ENCODE measurements at places on chromosomes 16 and 17. TPM values are rescaled to one million over a fixed set of nuclear protein-coding genes. Genes with fewer than 3 reads are reported as not detected.

GRCh38 chr16:78664811-78665772, 565.6 kb downstream of the WWOX start:
- H3K27me3 ChIP-seq = no peaks in the 10 kb centered on the region
- H3K4me3 ChIP-seq = no peak overlapping the region
- H3K36me3 ChIP-seq = peaks cover 7% of the 10 kb centered on the region
- H3K4me1 ChIP-seq = no peaks in the 10 kb centered on the region
- DNase-seq = no peak

BAIAP3 gene
- 3.0 TPM for total RNA-seq

GCGR gene
- not detected for total RNA-seq

KCNJ12 gene
- total RNA-seq = not detected

PLA2G10 gene
- not detected for total RNA-seq

DNA sequence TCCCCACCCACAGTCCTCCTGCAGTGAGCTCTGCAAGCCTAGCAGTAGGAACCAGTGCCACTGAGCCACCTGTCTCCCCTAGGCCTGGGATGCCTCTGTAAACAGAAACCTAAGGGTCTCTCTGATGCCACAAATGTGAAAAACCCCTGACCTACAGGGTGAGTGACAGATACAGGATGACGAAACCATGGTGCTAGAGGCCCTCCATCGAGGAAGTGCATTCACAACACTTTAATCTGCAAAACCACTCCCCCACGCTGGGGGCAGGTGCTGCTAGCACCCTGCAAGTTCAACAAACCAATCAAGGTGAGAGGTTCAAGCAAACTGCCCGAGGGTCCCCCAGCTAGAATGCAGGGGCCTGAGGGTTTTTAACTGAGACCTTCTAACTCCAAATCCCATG, 59.5 kb downstream of the CDYL2 start:
- H3K27ac ChIP-seq = no peak overlapping the region
- DNase-seq = no peak
- H3K4me1 ChIP-seq = peaks cover 10% of the 10 kb centered on the region
- no peaks in the 10 kb centered on the region for H3K27me3 ChIP-seq
- peaks cover 12% of the 10 kb centered on the region for H3K36me3 ChIP-seq

MATCAP1 gene
- total RNA-seq = 7.5 TPM

- no peak for DNase-seq
- no peak overlapping the region for H3K4me3 ChIP-seq
- H3K27me3 ChIP-seq = no peaks in the 10 kb centered on the region
- H3K4me1 ChIP-seq = no peaks in the 10 kb centered on the region
- peaks cover 41% of the 10 kb centered on the region for H3K36me3 ChIP-seq
- no peak overlapping the region for H3K27ac ChIP-seq
These were observed 14.0 kb downstream of the SUPT6H start for GRCh38 chr17:28675980-28676379.

- H3K27ac ChIP-seq = no peak overlapping the region
- H3K36me3 ChIP-seq = peaks cover 8% of the 10 kb centered on the region
- H3K4me3 ChIP-seq = no peak overlapping the region
- peaks cover 3% of the 10 kb centered on the region for H3K27me3 ChIP-seq
These were observed 38.8 kb downstream of the HEATR6 start for GRCh38 chr17:60039847-60040442.

- H3K36me3 ChIP-seq = no peaks in the 10 kb centered on the region
- peaks cover 6% of the 10 kb centered on the region for H3K27me3 ChIP-seq
- H3K4me3 ChIP-seq = no peak overlapping the region
These were observed 301.1 kb upstream of the FOXF1 start for GRCh38 chr16:86209202-86209601.

DNA sequence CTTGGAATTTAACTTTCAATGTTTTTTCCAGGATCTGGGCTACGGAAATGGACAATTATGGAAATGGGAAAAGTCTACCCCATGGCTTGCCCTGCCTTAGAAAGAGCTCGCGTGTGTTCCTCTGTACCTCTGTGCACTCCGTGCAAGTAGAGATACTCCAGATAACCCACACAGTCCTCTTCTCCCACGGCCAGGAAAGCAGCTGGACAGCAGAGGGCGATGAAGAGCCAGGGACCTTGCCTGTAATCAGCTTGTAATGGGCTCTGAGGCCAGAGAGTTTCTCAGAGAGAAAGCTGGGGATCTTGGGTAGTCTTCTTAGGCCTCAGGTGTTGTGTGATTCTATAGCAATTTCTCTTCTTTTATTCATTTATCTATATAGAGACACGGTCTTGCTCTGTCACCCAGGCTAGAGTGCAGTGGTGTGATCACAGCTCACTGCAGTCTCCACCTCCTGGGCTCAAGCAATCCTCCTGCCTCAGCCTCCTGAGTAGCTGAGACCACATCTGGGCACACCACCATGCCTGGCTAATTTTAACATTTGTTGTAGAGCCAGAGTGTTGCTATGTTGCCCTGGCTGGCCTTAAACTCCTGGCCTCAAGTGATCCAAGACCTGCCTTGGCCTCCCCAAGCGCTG, 2.4 kb upstream of the SOCS7 start:
- H3K4me1 ChIP-seq = peaks cover 24% of the 10 kb centered on the region
- no peak overlapping the region for H3K4me3 ChIP-seq
- no peak overlapping the region for H3K27ac ChIP-seq
- H3K27me3 ChIP-seq = no peaks in the 10 kb centered on the region

GRCh38 chr17:1967213-1967612, 57.9 kb downstream of the RTN4RL1 start:
- H3K27me3 ChIP-seq = peaks cover 6% of the 10 kb centered on the region
- peak; percentile 18 for DNase-seq
- H3K27ac ChIP-seq = no peak overlapping the region

- H3K27me3 ChIP-seq = no peaks in the 10 kb centered on the region
- no peak for DNase-seq
- peaks cover 4% of the 10 kb centered on the region for H3K36me3 ChIP-seq
- no peak overlapping the region for H3K27ac ChIP-seq
- H3K4me3 ChIP-seq = no peak overlapping the region
- H3K4me1 ChIP-seq = peaks cover 21% of the 10 kb centered on the region
These were observed 17.6 kb downstream of the TEX2 start for GRCh38 chr17:64245218-64246145.

DNA sequence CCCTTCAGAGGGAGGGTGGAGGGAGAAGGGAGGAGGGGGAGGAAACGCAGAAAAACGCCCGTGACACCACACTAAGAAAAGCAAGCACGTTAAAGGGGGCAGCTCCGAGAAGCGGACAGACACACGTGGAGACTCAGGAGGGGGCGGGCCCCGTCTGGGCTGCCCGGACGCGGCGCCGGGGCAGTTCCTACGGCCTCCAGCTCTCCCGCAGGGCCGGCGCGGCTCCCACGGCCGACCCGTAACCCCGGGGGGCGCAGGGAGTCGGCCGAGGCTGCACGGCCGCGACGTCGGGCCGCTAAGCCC, 362 bp downstream of the KLHDC4 start:
- H3K27me3 ChIP-seq = no peaks in the 10 kb centered on the region
- no peaks in the 10 kb centered on the region for H3K36me3 ChIP-seq
- H3K4me3 ChIP-seq = peak overlapping the region; percentile 99
- peak overlapping the region; percentile 96 for H3K27ac ChIP-seq
- peaks cover 58% of the 10 kb centered on the region for H3K4me1 ChIP-seq
- DNase-seq = peak; percentile 75

DNA sequence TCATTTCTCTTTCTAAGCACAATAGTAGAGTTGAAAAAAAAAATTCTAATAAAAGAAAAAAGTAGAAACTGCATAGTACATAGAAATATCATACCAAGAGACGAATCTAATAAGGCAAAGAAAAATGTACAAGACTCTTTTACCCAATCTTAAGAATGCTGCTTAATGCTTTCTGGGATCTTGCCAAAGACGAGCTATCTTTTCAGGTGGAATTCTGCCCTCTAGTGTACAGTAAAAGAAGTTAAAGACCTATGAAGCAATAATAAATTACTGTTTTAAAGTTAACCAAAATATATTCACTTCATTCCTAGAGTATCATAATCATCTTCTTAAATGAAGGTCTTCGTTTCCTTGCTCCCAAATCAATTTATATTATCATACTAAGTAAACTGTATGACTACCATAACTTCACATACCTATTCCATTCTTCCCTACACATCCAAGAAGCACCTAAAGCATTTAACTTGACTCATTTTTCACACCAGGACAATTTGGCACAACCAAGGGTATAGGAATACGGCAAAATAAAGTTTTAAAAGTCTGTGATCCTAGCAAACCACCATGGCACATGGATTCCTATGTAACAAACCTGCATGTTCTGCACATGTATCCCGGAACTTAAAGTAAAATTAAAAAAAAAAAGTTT, 47.7 kb downstream of the CFDP1 start:
- no peaks in the 10 kb centered on the region for H3K27me3 ChIP-seq
- H3K4me1 ChIP-seq = peaks cover 18% of the 10 kb centered on the region
- no peak overlapping the region for H3K27ac ChIP-seq
- H3K36me3 ChIP-seq = no peaks in the 10 kb centered on the region
- no peak overlapping the region for H3K4me3 ChIP-seq

GPR139 gene
- total RNA-seq = not detected

NEUROD2 gene
- not detected for total RNA-seq

DNA sequence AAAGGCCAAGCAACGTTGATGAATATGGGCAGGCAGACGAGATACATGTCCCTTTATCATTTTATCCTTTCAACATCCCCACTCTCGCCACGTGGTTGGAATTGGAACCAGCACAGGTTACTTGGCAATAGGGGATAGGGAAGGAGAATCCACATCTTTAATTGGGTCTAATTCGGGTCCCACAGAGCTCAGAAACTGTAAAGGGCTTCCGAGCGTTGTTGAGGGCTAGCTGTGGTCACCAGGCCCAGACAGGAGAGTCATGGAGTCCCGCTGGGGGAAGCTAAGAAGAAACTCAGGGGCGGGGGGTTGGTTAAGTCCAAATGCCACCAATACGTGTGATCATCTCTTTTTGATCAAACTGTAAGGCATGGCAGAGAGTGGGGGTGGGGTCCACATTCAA, 271.3 kb upstream of the ZFHX3 start:
- no peak overlapping the region for H3K27ac ChIP-seq
- peaks cover 5% of the 10 kb centered on the region for H3K4me1 ChIP-seq
- H3K4me3 ChIP-seq = no peak overlapping the region
- no peaks in the 10 kb centered on the region for H3K36me3 ChIP-seq
- no peaks in the 10 kb centered on the region for H3K27me3 ChIP-seq

- H3K4me3 ChIP-seq = no peak overlapping the region
- DNase-seq = no peak
- H3K27me3 ChIP-seq = peaks cover 18% of the 10 kb centered on the region
- H3K27ac ChIP-seq = no peak overlapping the region
These were observed 83.9 kb downstream of the SOX9 start for GRCh38 chr17:72204742-72205141.

KRT33B gene
- not detected for total RNA-seq

ACADVL gene
- total RNA-seq = 402 TPM

- no peaks in the 10 kb centered on the region for H3K27me3 ChIP-seq
- no peak overlapping the region for H3K27ac ChIP-seq
- DNase-seq = no peak
- no peaks in the 10 kb centered on the region for H3K4me1 ChIP-seq
- H3K4me3 ChIP-seq = no peak overlapping the region
These were observed 24.8 kb downstream of the TMC7 start for GRCh38 chr16:19008245-19009169.

MYL4 gene
- total RNA-seq = not detected

CD300LG gene
- not detected for total RNA-seq

GRCh38 chr16:22320572-22321339, 23.5 kb downstream of the POLR3E start:
- H3K27me3 ChIP-seq = no peaks in the 10 kb centered on the region
- H3K4me3 ChIP-seq = no peak overlapping the region
- peaks cover 76% of the 10 kb centered on the region for H3K36me3 ChIP-seq
- DNase-seq = no peak
- H3K27ac ChIP-seq = peak overlapping the region; percentile 85
- peaks cover 13% of the 10 kb centered on the region for H3K4me1 ChIP-seq

IKZF3 gene
- total RNA-seq = 111 TPM

DNA sequence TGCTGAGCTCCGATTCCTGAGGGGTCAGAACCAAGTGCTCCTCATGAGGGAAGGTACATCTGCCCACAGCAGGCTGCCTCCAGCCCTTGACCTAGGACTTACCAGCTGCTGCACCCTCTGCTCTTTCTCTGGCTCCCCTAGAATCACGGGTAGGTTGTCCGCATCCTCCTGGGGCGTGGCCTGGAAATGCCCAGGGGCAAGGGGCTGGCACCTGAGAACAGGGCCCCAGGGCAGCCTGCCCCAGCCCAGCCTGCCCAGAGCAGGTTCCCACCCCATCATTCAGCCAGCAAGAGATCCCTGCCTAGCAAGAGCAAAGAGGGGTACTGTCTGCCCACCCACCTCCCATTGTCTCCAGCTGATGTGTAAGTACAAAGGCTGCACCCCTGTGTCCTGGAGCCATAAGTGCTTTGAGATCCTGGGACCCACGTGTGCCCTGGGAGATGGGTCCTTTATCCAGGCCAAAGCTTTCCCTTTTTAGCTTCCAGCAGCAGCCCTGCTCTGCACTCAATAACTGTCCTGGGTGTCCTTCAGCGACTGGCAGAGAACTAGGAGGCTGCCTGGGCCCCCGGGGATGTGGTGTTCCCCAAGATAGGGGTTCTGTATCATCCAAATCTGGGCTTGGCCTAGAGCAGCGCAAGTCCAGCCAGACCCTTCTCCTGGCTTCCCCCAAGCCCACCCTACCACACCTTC, 5.1 kb downstream of the TSPOAP1 start:
- H3K27ac ChIP-seq = no peak overlapping the region
- H3K4me1 ChIP-seq = peaks cover 44% of the 10 kb centered on the region
- no peaks in the 10 kb centered on the region for H3K27me3 ChIP-seq
- no peak overlapping the region for H3K4me3 ChIP-seq

- no peaks in the 10 kb centered on the region for H3K27me3 ChIP-seq
- DNase-seq = no peak
- H3K4me3 ChIP-seq = no peak overlapping the region
These were observed 40.2 kb downstream of the ZNF750 start for GRCh38 chr17:82799591-82799990.

ITGA2B gene
- total RNA-seq = 0.86 TPM

TSNAXIP1 gene
- 1.0 TPM for total RNA-seq

GRCh38 chr17:37766971-37767370, 22.1 kb upstream of the HNF1B start:
- H3K27ac ChIP-seq = no peak overlapping the region
- peaks cover 17% of the 10 kb centered on the region for H3K27me3 ChIP-seq

GRCh38 chr17:11986179-11986941, 10.9 kb downstream of the ZNF18 start:
- H3K4me1 ChIP-seq = peaks cover 30% of the 10 kb centered on the region
- H3K27ac ChIP-seq = no peak overlapping the region
- peaks cover 57% of the 10 kb centered on the region for H3K36me3 ChIP-seq
- no peaks in the 10 kb centered on the region for H3K27me3 ChIP-seq

DNA sequence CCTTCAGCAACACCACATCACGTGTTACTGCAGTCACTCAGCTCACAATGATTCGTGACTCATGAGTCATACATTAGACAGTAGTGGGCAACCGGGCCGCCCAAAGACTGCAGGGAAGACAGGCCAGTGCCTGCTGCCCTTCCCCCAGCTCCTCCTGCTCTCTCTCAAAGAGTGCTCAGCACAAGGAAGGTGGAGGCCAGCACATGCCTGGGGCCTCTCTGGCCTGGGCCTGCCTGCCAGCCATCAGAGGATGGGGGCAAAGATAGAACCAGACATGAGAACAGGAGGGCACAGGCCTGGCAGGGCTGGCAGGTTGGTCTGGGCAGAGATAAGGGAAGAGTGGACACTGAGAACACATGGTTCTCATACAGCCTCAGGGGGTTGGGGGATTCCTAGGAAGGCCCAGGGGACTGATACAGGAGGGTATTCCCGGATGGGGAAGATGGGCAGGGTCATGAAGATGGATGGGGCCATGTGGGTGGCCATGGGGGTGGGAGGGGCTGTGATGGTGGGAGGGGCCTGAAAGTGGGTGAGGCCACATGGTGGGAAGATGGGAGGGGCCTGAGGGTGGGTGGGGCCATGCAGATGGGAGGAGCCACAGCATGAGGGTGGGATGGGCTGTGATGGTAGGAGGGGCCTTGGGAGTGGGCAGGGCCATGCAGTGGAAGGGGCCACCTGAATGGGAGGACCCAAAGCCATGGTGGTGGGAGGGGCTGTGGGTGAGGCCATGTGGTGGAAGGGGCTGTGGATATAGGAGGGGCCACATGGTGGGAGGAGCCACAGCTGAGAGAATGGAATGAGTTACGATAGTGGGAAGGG, 29.0 kb downstream of the KATNB1 start:
- H3K36me3 ChIP-seq = no peaks in the 10 kb centered on the region
- H3K27ac ChIP-seq = no peak overlapping the region
- DNase-seq = no peak

Measured in naive thymus-derived CD8-positive, alpha-beta T cell (primary cell).